ENCODE measurements at places on chromosomes 2 and 18.

DNA sequence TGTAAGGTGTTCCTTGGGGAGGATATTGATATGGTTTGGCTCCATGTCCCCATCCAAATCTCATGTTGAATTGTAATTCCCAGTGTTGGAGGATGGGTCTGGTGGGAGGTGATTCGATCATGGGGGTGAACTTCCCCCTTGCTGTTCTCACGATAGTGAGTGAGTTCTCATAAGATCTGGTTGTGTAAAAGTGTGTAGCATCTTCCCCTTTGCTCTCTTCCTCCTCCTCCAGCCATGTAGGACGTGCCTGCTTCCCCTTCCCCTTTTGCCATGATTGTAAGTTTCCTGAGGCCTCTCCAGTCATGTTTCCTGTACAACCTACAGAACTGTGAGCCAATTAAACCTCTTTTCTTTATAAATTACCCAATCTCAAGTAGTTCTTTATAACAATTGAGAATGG is 458.7 kb downstream of the LPIN1 start:
- DNase-seq, result no peak

DNA sequence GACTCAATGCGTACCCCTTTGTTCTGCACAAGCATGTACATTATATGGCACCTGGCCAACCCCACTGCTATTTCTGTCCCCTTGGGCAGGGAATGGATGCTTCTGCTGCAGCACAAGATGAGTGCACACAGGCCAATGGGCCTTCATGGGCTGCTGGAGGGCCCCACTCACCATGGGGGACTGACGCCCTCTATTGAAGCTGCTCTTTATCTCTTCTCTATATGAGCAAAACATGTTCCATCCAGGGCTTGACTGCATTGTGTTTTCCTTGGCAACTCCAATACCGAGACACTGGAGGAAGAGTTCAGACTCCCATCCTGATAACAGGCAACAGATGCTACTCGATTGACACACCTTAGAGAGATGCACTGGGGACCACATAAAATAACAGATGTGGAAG is 251.6 kb upstream of the NCKAP5 start:
- no peak for DNase-seq

DNA sequence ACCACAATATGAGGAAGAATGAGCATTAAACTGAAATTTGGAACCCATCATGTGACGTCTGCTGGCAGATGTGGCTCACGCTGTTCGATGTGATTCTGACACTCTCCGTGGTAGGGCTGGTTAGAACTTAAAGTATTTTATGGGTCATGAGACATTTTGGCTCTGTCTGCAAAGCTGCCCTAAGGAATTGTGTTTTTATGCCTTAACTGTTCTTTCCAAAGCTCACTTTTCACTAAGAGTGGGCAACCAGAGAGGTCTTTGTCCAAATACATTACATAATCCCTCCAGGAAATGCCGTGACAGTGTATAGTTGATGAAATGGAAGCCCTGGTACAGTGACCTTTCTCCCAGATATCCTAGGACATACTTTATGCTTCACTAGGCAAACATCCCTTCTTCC is 119.1 kb downstream of the AQP4 start:
- no peak for DNase-seq

DNA sequence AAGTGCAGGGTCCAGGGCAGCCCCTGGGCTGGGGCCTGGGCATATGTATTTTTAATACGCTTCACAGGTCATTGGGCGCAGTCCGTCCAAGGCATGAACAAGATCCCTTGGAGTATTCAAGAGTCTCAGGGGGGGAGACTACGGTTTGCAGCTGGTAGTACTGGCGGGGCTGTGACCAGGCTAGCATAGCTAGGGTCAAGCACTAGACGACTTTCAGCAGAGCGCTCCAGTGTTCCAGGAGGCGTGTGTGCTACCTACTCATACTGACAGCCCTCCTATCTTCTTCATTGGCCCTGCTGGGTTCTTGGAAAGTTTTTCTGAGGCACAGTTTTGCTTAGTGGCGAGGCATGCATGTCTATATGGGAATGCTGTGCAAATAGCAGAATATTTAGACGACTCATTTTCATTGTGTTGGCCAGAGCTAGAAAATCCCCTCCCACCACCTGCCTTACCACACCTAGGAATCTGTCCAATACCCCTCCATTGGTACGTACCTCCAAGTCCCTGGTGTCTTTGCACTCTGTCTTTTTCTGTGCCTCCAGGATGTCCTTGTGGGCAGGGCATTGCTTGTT is 68.2 kb downstream of the GLI2 start:
- DNase-seq, result no peak

DNA sequence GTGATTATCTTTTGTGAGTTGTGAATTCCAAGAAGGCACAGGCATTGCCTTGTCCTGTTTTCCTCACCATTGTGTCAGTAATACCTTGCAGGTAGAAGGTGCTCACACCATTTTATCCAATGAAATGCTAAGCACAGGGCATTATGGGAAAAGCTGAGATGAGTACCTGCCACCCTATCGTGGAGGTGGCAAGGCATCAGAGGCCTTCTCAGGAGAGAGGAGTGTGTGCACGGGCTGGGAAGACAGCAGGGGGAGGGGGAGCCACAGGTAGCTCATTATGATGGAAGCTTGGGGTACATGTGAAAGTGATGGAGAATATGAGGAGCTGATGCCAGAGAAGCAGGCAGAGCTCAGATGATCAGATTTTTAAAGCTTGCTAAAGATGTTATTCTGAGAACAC is 69.5 kb downstream of the ASAP2 start:
- DNase-seq, result no peak

GRCh38 chr2:83650898-83651297 is 808.2 kb downstream of the SUCLG1 start:
- DNase-seq, result no peak

GRCh38 chr2:43169987-43170386 is 56.4 kb downstream of the ZFP36L2 start:
- no peak for DNase-seq

GRCh38 chr2:148479398-148479797 is 165.2 kb upstream of the EPC2 start:
- DNase-seq, result no peak

DNA sequence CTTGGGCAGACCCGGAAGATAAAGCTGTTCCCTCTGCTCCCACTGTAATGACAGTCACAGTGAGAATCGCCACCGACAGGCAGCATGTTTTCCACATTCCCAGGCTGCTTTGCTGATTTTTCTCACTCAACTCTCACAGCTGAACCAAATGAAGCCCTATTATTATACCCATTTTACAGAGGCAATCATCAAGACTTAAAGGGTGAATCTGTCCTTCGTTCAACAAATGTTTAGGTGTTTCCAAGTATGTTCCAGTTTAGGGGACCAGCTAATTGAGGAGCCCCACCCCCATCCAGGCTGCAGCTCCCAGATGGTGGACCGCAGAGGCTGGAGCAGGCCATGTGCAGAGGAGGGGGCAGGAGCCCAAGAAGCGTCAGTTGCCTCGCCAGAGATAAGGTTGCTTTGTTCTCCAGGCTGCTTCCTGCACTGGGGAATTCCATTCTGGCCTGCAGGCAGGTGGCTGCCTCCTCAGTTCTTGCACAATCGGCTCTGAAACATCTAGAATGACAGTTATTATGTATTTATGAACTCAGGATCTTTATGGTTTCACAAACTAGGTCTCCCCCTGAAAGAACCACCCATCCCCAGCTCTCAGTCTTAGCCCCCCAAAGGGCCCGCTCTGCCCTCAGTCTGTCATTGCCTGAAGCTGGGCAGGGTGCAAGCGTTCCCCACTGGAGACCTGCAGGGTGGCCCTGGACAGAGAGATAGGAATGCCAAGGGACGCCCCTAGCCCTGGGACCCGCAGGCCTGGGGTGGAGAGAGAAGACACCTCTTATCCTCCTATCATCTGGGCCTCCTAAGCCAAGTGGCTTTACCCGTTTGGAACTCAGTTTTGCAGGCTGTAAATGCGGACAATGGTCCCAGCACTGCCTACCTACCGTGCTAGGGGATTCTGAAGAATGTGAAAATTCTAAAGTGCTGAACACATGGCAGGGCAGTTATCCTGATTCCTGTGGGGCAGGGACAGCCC is 49.1 kb upstream of the MYCN start:
- no peak for DNase-seq

Data from NCI-H748 treated with DMSO at 0.1 percent for 48 hours (cell line).